ENCODE measurements at places on chromosomes 1 and 21. TPM values are rescaled to one million over a fixed set of nuclear protein-coding genes. Genes with fewer than 3 reads are reported as not detected.

DNA sequence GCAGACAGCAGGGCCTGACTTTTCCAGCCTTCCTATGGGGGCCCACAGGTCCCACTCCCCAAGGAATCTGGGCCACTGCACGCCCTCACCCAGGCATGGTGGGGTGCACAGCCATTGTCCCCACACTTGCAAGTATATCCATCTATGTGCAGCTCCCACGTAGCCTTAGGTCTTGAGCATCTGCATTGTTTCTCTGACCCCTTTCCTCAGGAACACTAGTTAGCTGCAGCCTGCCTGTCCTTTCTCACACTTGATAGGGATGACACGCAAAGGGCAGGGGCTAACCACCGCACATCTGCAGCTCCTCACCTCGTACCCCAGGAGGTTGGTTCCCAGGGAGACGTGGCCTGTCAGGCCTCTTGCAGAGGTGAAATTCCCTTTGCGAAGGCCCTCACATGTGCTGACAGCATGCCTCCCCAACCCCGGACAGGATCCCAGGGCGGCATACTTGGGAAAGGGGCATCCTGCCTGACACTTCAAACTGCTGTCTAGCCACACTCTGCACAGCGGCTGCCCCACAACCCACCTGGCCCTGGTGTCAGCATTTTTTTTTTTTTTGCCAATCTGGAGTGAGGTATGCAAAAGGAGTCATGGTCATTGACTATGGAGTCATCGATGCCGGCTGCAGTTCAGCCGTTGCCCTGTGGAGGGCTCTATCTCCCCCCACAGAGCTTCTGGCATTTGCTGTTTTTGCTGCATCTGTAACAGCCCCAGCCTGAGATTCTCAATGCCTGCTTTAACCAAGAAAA, 5.0 kb downstream of the JMJD4 start:
- peak; percentile 74 for DNase-seq

FNDC5 gene
- not detected for total RNA-seq

ELAVL4 gene
- not detected for total RNA-seq

DNA sequence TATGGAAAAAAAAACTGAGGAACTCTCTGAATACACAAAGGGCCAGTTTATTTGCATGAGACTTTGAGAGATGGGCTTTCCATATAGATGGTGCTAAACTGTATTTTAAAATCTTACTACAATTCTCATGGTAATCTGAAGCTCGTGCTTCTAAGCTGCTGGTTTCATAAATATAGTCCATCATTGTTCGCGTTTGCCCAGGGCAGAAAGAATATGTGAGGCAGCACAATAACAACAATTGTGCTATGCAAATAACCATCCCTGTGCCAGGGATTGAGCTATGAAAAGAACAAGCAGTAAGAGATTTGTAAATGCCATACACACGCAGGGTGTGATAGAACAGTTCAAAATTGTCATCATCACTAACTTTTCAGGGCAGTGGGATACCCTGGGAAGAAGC, 4.9 kb upstream of the EPS15 start:
- no peak for DNase-seq

GRCh38 chr1:239222999-239223398, 163.4 kb upstream of the CHRM3 start:
- no peak for DNase-seq

GRCh38 chr1:52179073-52179472, 37.2 kb downstream of the ZFYVE9 start:
- no peak for DNase-seq

PKP1 gene
- total RNA-seq: not detected

DNA sequence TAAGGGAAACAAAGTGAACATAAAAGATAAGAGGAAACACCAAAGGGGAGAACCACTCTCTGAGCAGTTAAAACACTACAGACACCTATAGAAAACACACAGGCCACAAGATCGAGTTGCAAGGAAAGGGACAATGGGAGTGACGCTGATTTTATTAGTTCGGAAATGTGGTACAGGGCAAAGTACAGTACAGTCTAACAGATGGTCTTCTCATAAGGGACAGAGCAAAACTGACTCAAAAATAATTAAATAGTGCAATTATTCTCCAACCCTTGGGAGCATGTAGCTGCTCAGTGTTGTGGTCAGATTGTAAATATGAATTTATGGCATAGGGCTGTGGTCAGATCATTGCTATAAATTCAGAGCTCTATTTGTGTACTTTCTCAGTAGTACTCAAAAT, 352.0 kb downstream of the USH2A start:
- no peak for DNase-seq

- DNase-seq: no peak
Measured at GRCh38 chr1:192689459-192689858, 53.5 kb downstream of the RGS13 start.

DNA sequence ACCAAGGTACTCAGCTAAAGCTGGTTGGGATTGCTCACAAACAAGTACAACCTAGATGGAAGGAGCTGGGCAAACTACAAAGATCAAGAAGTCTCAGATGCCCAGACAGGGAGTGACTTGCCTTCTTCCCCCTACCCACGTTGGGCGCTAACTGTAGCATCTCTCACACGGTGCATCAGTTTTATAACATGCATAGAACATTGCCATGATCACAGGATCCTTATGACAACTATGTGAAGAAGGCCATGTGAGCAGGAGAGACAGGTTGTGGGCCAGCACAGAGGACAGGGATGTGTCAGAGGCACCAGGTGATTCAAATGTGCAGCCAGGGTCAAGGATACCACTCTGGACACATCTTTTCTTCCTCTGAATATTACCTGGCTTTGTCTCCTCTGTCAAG, 28.3 kb upstream of the CYP4B1 start:
- no peak for DNase-seq

DNA sequence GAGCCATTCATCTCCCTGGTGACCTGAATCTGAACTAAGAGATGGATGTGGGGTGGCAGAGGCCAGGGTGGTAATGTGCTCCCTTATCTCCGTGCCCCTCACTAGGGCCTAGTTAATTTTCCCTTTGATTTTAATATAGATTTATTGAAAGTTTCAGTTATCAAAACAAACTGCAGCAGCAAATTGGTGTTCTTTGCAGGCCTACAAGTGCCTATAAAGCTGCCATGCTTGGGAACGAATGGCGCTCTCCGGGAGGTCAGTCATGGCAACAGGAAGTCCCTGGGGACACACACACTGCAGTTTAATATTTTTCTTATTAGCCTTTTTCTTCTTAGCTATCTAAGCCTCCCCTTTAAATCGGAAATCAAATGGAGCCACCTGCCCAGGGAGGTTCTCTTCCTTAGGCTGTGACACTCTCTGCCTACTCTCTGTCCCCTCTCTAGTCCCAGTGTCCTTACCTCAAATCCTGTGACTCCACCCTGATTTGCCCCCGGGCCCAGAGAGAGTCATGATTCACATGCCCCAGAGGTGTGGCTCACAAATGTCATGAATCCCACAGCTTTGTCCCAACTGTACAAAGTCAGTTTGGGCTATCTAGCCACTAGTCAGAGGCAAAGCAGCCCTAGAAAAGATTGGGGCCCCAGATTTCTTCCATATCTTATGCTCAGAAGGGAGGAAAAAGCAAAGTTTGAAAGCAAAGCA, 4.3 kb upstream of the ERI3 start:
- no peak for DNase-seq

- peak; percentile 15 for DNase-seq
Measured at GRCh38 chr1:114152508-114153260, 985 bp downstream of the SYT6 start.

- no peak for DNase-seq
Measured at GRCh38 chr1:108913105-108913948, 36.5 kb downstream of the GPSM2 start.

TSSK3 gene
- total RNA-seq: 0.90 TPM

GRCh38 chr1:150080784-150081183, 13.2 kb downstream of the VPS45 start:
- no peak for DNase-seq

GRCh38 chr1:171622152-171622462, at the start of gene MYOCOS:
MYOCOS (plus strand) TSS chr1:171622243; CDS start chr1:171623884, 1,641 bp downstream.
- DNase-seq: no peak

- no peak for DNase-seq
Measured at GRCh38 chr1:228960705-228961104, 225.4 kb downstream of the RHOU start.

DNA sequence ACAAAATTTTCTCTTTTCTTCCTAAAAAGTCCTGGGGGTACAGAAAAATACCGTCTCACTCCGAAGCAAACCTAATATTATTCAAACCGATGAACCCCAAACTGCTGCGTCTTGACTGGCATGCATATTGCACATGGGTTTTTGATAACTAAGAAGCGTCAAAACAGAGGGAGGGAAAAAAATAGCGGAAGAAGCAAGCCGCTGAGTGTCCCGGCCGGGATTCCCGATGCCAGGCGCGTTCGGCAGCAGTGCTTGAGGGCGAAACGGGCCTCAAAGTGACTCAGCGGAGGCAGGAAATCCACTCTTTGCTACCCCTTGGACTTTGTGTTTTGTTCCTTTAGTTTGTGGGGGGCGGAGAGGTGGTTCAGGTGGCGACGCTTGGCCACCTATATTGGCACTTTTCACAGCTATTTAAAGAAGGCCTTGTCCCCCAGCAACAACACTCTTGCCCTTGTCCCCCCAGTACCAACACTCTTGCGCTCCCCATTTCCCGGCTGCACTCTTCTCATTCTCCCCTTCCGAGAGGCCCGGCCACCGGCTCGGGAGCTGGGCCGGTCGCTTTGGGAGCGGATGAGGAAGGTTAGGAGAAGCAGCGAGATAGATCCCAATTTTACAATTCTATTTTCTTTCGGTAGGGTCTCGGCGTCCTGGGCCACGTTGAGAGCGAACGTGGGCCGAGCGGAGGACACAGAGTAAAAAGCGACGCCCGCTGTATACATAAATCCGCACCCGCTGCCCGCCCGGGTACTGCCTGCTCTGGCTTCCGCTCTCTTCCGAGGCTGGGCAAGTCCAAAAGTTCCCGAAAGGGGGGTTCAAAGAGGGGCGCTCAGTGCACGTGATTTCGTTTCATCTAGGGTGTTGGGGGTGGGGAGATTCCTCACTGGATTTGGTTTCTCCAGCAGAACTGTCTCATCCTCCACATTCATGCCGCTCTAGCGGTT, 2.5 kb downstream of the LMX1A start:
- DNase-seq: no peak

DNA sequence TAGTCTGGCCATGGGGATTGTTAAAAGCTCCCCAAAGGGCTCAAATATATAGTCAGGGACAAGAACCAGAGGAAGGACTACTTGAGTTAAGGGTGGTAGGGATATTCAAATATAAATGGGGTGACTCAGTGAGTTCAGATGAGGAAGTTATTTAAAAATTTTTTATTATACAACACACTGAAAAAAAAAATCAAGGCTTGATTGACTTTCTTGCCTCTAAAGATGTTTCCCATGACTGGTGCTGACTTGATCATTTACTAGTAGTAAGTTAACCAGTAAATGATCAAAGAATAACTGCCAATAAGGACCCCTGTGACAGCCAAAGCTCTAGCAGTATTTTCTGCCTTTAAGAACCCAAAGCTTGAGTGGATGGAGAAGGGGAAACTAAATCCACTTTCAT, 357.6 kb upstream of the NR5A2 start:
- no peak for DNase-seq

DNA sequence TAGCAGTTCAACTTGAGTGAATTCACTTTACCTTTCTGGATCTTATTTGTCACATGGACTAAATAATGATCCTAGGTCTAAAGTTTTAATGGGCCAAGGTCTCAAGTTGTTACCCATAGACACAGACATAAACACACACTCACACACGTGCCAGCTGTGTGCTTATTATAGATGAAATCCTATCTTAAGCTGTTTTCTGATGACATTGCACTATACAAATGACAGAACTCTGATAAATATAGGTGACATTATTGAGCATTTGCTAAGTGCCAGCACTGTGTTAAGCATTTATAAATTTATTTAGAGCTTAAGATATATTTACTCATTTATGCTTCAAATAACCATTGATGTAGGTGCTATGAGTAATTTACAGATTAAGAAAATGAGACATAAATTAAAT, 474.4 kb upstream of the NR5A2 start:
- no peak for DNase-seq

DNA sequence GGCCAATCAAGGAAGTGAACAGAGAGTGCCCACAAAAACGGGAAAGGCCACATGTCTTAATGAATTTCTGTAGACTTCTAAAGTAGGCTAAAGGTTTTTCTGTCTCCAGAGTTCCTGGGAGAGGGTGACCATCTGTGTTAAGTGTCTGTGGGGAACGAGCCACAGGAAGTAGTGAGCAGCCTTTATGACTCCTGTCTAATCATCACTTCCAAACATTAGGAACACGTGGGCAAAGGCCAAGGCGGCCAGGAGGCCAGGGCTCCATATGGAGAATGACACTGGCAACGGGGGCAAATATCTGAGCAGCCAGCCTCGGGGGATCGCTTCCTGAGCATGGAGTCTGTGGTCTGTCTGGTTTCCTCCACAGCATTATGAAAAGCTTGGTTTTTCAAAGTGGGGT, 7.1 kb downstream of the FAM89A start:
- no peak for DNase-seq

OR2T2 gene
- not detected for total RNA-seq

GRCh38 chr1:47931395-47931794, 65.8 kb downstream of the TRABD2B start:
- peak; percentile 6 for DNase-seq

LYST gene
- total RNA-seq: 77.4 TPM

DNA sequence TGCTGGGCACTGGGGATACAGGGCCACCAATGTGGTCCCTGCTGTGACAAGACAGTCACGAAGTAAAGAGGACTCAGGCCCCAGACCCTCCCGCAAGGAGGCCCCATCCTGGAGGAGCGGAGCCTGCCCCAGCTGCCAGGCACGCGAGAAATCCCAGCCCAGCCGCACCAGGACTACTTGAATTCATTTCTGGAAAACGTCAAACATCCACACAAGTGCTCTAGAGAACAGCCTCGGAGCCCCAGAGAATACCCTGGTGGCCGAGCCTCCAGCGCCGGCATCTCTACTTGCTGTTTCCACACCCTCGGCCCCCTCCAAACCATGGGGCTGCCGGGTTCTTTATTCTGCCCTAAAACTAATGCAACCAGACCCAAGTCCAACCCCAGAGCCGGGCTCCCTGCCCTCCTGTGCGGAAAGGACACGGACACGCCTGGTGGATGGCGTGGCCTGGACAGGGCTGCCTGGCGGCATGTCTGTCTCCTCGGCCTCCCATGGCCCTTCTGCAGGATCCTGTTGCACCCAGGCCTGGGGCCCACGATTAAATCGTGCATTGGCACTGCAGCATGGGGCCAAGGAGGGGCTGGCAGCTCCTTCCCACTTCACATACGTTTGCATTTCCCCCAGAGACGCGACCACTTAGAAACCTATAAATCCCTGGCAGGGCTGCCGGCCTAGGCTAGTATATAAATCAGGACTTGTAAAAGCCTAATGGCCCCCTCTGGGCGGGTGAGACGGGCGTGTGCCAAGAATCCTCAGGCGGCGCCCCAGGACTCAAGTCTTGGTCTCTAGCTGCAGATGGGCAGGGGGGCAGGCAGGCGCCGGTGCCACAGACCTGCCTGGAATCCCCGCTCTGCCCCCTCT, 41.2 kb downstream of the DMRTB1 start:
- DNase-seq: no peak

PLEKHO1 gene
- 18.2 TPM for total RNA-seq

DNA sequence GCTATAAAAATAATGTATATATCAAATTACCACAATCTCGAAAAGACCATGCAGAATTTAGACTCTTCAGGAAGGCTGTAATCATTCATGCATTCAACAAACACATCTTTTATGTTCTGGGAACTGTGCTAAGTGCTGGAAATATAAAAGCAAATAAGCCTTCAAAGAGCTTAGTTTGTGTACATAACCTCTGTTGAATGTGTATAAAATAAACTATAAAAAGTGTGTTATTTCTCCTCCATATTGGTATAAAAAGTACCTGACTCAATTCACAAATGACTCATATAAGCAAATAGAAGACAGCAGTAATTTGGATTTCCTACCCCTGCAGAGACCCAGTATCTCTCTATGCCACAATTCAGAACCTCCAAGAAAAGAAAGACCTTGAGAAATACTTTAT, 36.8 kb downstream of the RAB3GAP2 start:
- DNase-seq: no peak

GRCh38 chr1:3029481-3029961, 8.3 kb downstream of the ACTRT2 start:
- DNase-seq: no peak
